ENCODE measurements at places on chromosomes 2 and 18.

GRCh38 chr2:72126186-72127100 is 21.2 kb downstream of the CYP26B1 start:
- no peak for DNase-seq

DNA sequence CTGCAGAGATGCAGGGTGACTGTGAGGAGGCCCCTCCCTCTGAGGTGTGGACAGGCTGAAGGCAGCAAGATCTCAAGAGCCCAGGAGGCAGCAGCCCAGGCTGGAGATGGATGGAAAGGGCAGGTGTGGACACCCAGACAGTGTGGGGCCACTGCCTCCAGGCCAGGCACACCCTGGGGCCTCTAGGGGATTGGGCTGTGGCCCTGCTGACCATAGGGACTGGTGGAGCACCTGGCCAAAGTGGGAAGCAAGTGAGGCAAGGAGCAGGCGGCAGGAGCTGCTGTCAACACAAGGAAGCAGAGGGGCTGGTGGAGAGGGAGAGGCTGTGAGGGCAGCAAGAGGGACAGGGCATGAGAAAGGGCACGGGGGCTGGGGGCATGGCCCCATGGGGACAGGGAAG is 10.8 kb downstream of the SNED1 start:
- no peak for DNase-seq

DNA sequence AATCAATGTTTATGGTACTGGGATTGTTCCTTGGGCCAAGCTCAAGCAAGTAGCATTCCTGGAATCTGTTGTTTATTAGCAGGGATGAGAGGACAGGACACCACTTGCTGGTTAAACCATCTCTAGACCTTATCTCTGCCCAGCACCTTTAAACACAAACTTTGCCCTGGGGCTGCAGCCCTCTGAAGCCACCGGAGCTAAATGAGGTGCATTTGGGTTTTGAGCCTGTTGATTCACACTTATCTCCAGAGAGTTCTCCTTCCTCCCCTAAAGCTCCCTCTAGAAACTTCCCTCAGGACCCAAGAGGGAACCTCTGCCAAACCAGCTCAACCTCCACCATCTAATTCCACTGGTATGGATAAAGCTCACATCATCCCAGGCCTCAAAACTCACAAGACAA is 94.8 kb upstream of the EPAS1 start:
- no peak for DNase-seq

- no peak for DNase-seq
Observed at GRCh38 chr2:3151153-3151918, 226.3 kb downstream of the EIPR1 start.

DNA sequence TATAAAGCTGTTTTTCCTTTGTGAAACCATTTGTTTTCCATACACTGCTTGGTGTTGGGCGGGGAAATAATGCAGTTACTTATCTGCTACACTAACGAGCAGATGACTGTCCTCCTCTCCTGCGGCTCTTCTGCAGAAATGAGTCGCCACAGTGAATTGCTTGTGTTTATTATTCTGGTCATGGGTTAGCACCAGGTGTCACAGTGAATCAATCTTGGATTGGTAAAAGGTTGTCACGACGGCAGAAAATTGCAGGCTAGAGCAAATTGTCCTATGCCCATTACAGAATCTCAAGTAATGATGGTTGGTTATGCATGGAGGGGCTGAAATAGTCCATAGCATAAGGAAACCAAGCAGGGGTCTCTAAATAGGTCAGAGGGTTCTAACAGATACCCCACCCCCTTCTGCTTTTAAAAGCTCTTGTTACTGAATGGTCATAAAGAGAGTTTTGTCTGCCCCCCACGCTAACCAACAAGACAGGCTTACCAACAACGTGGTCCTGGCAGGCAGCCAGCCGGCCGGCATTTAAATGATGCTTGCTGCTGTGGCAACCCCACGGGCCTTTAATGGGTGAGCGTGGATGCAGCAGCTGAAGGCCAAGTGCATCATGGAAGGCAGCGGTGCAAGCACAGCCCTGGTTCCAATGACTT is 29.5 kb downstream of the RAB31 start:
- DNase-seq = peak; percentile 47

DNA sequence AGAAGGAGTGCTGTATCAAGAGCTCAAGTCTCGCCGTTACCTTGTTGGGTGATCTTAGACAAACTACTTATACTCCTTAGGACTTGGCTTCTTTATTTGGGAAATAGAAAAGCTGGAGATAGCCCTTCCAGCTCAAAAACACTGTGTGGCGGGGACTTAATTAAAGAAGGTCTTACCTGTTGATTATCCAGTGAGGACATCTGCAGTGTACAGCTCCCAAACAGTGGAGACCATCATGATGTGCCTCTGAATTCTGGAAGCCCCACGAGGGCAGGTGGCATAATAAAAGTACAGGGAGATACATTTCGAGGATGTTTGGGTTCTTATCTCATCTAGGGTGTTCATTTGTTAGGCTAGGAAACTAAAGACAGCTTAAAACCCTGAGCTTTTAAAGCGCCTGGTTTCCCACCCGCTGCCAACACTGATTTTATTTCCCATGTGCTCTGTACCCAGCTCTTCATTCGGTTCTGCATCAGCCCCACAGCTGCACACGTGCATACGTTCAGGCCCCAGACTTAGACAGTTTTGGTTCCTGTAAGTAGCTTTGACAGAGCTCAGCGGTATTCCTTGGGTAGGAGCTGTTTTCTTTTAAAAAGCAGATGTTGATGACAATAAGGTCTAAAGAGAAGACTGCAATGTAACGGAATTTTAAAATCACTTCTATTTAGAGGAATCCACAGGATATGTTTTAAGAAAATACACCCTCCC is 80.5 kb upstream of the SIX2 start:
- DNase-seq = no peak

GRCh38 chr2:113192459-113193100 is 18.8 kb downstream of the PSD4 start:
- no peak for DNase-seq

- no peak for DNase-seq
Observed at GRCh38 chr2:9647884-9648283, 17.1 kb upstream of the YWHAQ start.

DNA sequence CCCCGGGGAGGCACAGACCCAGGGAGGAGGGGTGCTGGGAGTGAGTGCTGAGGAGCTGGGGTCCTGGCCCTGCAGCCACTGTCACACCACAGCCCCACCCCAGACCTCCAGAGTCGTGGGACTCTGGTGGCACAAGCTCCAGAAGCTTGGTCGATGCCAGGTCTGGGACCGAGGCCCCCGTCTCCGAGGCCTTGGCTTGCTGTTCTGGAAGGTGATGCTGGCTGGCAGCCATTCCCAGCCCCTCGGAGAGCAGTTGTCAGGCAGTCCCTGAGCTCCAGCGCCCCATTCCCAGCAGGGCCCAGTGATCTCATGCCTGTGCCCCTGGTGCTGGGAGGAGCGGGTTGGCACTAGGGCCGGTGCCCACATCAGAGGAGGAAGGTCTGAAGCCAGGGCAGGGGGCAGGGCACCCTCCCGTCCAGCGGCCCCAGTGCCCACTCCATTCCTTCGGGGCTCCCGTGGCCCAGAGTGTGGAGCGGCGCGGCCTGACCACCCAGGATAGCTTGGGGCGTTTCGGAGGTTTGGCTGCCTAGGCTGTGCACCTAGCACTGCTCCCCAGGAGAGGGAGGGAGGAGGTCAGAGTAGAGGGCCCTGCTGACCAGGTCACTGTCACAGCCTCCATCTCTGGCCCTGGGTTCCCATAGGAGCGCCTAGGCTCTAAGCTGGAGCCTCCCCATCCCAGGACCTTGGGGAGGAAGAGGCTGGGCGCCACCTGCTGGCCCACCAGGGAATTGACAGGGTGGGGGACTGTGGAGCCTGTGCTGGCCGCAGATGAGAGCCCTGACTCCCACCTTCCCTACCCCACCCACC is 16.8 kb upstream of the ALPI start:
- DNase-seq = no peak

DNA sequence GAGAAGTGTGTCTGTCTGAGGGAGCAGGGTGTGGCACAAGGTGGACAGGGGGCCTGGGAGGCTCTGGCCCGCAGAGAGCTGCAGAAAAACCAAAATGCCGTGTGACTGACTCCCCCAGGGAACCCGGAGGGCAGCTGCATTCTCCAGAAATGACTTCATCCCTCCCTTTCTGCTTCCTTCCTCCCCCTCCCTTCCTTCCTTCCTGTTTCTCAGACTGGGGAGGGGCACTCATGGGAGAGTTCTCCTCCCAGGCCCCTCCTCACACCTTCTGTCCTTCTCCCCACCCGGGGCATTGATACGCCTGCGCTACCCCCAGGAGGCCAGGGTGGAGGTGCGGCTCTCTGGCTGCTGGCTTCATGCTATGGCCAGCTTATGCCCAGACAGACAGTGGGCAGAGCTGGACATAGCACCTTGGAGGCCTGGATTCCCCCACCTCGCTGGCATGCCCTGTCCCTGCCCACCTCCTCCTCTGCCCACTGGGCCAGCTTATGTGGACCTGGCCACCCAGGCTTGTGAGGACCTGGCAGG is 8.2 kb upstream of the GPR17 start:
- no peak for DNase-seq

GRCh38 chr18:50203801-50204604 is 9.1 kb upstream of the MYO5B start:
- no peak for DNase-seq

DNA sequence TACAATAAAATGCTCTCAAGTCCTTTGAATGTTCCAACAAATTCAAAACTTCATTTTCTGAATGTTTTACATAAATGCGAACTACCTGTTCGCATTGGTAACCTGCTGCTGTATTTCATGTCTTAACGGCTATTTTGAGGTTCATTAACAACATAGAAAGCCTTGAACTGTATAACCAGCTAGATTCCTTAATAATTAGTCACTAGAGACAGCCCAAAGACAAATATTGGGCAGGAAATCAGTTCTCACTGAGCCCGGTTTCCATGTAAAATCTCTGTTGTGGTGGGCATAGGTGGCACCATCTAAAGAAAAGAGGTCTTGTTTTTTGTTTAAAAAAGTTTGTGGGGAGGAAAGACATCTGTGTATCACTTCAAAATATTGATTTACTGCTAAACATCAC is 29.2 kb downstream of the PDIA6 start:
- DNase-seq = no peak

DNA sequence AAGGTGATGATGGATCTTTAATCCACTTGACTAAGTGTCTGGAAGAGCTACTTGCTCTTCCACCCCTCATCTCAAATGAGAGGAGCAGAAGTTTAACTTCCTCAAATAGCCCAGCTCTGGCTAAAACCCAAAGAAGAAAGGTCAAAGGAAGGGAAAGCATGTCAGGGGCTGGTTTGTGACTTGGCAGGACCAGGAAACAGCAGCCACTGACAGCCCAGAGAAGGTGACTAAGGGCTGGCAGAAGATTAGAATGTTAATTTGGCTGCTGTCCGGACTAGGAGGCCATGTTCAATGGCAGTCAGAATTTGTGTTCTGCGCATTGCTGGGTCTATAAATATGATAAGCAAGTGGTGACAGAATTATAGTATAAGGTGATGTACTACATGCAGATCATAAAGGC is 386.2 kb downstream of the SETBP1 start:
- no peak for DNase-seq

GRCh38 chr2:78486565-78486964 is 538.9 kb upstream of the REG3G start:
- no peak for DNase-seq

DNA sequence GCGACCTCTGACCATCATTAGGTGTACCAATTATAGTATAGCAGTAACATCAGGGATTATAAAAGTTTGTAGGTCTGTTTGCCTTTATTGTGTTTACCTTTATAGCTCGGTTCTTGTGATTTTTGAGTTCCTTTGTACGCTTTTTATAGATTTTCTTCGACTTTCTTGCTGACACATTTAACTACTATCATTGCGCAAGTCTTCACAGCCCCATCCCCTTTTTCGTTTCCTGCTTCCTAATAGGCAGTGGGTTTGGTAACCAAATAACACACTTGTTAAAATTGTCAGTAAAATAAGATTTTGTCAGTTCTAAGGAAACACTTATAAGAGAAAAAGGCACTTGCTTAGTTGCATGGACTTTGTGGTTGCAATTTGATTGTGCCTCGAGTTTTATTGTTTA is 541.5 kb downstream of the LRP1B start:
- no peak for DNase-seq

DNA sequence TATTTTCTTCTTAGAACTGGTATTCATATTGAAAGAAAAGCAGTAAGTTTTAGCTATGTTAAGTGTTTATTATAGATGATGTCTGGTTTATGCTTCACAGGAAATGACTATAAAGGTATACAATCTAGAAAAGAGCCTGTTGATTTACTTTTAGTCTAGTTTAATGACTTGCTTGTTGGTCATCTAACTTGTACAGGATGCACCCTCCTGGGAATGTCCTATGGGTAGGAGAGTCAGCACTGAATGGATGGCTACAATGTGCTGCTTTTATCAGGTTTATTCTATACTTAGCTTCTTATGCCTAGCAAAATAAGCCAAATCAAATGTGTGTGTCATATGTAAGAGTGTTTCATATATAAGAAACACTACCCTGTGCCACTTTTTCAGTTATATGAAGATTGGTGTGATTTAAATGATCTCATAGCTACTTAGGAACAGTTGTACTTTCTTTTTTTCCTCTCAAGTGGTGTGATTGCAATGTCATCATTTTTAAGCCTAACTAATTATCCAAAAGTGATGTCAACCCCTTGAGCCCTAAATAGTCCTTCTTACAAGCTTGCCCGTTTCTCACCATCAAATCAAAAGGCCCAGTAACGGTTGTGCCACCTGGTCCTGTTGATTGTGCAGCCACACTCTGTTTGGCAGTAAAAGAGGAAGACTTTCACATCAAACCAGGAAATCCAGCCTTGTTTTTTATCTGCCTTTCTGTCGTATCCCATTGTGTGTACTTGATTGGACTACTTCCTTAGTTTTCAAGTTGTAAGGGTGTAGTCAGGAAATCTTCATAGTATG is 176.0 kb downstream of the DIS3L2 start:
- DNase-seq = no peak

GRCh38 chr2:125471963-125472362 is 1184.0 kb upstream of the GYPC start:
- peak; percentile 4 for DNase-seq

- no peak for DNase-seq
Observed at GRCh38 chr18:12996661-12997292, 5.6 kb downstream of the CEP192 start.

DNA sequence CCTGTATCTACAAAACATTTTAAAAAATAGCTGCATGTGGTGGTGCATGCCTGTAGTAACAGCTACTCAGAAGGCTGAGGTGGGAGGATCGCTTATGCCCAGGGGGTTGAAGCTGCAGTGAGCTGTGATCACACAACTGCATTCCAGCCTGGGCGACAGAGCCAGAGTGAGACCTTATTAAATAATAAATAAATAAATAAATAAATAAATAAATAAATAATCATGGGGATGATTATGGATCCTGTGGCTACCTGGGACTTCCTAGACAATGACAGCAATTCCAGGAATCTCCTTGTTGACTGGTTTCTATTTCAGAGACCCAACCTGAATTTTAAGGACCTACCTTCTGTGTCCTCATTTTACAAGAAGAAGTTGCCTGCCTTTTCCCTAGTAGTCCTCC is 91.5 kb downstream of the KCTD18 start:
- DNase-seq = no peak
